ENCODE measurements at places on chromosomes 5 and 9.

- DNase-seq: no peak
Measured at GRCh38 chr5:33073881-33074327, 362.8 kb downstream of the NPR3 start.

- DNase-seq: no peak
Measured at GRCh38 chr5:127671218-127671617, 22.3 kb downstream of the CTXN3 start.

- no peak for DNase-seq
Measured at GRCh38 chr9:113306566-113306965, 3.4 kb upstream of the RNF183 start.

DNA sequence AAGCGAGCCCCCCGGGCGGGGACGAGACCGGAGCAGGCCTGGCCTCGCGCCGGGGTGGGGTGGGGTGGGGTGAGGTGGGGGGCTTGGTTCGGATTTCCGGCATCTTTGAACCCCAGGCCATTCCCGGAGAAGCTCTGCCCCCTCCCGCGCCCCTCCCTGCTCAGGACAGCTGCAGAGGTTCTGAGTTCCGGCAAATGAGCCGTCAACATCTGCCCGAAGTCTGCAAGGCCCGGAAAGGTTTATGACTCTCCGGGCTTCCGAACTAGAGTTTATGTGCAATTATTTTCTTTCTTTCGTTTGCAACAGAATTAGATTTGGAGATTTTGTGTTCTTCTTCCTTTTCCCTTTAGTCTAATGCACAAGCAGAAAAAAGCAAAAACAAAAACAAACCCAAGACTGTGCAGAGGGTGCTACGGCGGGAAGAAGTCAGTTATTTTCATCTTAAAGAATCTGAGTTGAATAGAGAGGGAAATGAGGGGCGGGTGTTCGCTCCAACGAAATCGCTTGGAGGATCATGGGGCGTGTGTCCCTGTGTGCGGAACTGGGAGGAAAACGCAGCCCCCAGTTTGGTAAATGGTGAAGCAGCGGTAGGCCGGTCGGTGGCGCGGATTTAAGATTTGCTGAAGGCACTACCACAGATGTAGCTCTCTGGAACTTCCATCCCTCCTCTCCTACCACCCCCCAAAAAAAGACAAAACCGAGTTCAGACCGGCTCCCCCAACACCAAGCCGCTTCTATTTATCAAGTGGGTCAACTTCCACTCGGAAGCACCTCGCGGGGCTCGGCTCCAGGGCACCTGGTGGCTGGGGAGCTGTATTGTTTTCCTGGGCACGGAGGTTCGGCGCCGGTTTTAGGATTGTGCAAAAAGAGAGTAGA lies 4.8 kb downstream of the LHX2 start:
- DNase-seq: no peak
